Left lobe of liver (tissue), 2 donors: ENCODE measurements at places on chromosomes 4 and X. TPM values are rescaled to one million over a fixed set of nuclear protein-coding genes. Genes with fewer than 3 reads are reported as not detected.

DNA sequence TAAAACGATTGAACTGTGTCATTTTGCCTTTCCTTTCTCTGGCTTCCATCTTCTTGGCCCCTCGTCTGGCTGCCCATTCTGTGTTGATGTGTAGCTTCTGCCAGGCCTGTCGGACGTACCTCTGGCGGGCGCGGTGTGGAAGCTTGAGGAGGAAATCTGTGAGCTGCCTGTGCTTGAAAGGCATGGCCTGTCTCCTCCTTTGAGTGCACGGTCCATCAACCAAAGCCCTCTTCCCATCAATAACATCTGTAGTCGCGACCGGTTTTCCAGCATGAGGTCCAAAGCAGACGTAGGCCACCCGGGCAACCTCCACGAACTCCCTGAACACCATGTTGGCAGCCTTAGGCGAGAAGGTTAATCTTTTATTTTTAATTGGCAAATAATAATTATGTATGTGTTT lies 202.7 kb downstream of the CRLF2 start:
- no peak for DNase-seq

DNA sequence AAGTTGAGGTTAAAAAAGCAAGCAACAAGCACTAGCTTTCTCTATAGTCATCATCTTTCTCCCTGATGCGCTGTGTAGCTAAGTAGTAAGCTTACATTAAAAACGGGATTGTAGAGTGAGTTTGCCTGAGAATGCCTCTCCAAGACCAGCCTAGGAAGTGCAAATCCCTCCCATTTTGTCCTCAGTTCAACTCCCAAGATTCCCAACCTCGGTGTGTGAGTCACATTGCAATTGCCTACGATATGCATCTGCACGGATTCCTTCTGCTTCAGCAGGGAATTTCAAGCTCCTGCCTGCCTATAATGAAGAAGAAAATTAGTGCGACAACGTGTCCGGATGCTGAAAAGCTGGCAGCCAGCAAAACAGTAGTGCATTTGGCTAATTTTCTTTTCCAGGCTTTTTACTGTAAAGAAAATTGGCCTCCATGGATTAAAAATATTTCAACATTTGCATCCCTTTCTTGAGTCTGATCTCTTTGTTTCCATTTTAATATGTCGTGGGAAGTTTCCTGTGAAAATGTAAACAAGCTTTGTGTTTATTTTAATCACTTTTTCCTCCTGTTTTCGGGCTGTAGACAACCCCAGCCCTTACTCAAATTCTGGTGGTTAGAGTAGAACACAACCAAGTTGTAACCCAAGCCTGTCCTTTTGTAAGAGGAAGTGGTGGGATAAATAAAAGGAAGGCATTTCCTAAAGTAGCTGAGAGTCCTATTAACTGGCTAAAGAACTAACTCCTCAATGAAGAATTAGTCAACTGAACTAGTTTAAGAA lies 58.4 kb upstream of the TET2 start:
- DNase-seq = no peak

DNA sequence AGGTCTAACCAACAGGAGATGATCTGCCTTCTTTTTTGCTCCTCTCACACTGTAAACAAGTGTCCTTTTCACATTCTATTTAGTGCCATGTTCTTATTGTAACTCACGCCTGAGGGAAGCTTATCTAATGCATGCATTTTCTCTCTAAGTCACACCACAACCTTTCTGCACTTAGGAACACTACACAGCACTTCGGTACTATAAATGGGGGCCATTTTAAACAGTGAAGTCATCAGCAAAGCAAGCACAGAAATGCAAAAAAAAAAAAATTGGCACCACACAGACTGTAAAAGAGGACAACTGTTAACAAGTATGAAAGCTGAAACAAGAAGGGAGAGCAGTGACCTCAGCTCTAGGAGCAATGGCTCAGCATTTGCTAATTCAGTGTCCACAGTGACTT lies 45.2 kb downstream of the PRSS12 start:
- DNase-seq = no peak

GRCh38 chrX:153864561-153865320 lies 21.2 kb downstream of the L1CAM start:
- no peak for DNase-seq

IGSF1 gene
- total RNA-seq = 0.40 TPM

BEX5 gene
- total RNA-seq = not detected
